ENCODE measurements at places on chromosomes 2 and 18. TPM values are rescaled to one million over a fixed set of nuclear protein-coding genes. Genes with fewer than 3 reads are reported as not detected.

The THSD7B gene
- 0.17 TPM for total RNA-seq

The AQP12A gene
- not detected for total RNA-seq

The ERMN gene
- not detected for total RNA-seq

The TEX44 gene
- not detected for total RNA-seq

The UGT1A5 gene
- not detected for total RNA-seq

The CELF4 gene
- 2.5 TPM for total RNA-seq

The MOGAT1 gene
- total RNA-seq, result not detected

The GCG gene
- total RNA-seq, result not detected

The SKOR2 gene
- not detected for total RNA-seq

The LIMS4 gene
- total RNA-seq, result 11.2 TPM

The CFAP210 gene
- not detected for total RNA-seq

The C18orf54 gene
- total RNA-seq, result 2.0 TPM

Measured in pericardium fibroblast (primary cell).